ENCODE measurements at places on chromosomes 7 and 10. TPM values are rescaled to one million over a fixed set of nuclear protein-coding genes. Genes with fewer than 3 reads are reported as not detected.
A peak's percentile ranks its signal among the peaks of the same experiment; 100 is the strongest.

DNA sequence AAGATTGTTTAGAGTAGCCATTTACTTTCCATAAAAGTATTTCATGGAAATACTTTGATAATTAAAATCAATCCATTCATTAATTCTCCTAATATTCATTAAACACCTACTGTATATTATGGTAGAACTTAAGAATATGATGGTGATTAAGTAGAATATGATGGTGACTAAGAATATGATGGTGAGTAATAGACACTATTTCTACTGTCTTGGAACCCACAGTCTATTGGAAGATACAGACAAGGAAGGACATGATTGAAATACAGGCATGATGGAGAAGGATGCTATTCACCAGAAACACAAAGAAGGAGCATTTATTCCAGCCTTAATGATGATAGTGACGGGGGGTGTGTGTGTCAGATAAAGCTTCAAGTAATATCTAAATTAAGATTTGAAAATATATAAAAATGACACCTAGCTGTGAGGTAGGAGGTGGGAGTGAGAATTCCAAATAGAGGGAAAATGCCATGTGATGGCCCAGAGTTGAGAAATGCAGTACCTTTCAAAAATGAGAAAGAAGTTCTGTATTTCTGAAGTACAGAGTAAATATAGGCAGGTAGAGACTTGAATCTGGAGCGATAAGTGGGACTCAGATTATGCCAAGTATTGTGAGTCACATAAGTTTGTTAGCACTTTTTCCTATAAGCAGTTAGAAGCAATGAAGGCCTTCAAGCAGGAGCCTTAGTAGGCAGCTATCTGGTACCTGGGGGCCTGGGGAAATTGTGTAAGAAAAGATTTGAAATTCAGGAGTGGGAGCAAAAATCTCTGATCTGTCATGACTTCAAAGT lies 12.5 kb upstream of the CDK13 start:
- H3K36me3 ChIP-seq, result no peaks in the 10 kb centered on the region
- no peaks in the 10 kb centered on the region for H3K4me1 ChIP-seq
- H3K27me3 ChIP-seq, result peaks cover 2% of the 10 kb centered on the region
- H3K27ac ChIP-seq, result no peak overlapping the region
- DNase-seq, result no peak

DNA sequence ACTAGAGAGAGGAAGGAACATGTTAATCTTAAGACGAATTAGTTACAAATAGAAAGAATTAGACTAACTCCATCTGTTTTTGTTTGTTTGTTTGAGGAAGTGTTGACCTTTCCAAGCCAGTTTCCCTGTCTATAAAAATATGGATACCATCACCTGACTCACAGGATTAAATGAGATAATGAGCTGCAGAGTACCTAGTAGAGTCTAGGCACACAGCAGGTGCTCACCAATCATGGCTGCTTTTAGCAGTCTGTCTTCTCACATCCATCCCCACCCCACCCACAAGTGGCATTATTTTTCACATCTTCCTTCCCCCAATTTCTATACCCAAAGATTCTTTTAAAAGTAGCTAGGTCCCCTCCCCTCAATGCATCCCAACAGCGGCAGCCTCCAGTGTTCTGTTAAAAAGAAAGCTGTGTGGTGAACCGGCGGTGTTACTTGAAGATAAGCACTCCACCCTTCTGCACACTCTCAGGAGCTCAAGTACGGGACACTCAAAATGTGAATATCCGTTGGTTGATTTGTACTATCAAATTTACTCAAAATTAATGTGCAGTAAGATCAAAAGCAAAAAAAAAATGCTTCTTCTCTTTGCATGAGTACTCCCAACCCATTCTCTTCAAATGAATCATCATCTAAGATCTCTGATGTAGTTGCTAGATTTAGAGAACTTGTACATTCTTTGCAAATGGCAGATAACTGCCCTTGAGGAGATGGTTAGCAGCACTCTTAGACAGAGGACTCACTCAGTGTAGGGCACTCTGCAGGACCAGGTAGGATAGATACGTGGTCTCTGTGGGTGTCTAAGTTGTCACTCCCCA lies 145.4 kb upstream of the ASAH2 start:
- no peaks in the 10 kb centered on the region for H3K36me3 ChIP-seq
- H3K4me3 ChIP-seq, result no peak overlapping the region
- no peak for DNase-seq
- no peaks in the 10 kb centered on the region for H3K27me3 ChIP-seq
- no peaks in the 10 kb centered on the region for H3K4me1 ChIP-seq

DNA sequence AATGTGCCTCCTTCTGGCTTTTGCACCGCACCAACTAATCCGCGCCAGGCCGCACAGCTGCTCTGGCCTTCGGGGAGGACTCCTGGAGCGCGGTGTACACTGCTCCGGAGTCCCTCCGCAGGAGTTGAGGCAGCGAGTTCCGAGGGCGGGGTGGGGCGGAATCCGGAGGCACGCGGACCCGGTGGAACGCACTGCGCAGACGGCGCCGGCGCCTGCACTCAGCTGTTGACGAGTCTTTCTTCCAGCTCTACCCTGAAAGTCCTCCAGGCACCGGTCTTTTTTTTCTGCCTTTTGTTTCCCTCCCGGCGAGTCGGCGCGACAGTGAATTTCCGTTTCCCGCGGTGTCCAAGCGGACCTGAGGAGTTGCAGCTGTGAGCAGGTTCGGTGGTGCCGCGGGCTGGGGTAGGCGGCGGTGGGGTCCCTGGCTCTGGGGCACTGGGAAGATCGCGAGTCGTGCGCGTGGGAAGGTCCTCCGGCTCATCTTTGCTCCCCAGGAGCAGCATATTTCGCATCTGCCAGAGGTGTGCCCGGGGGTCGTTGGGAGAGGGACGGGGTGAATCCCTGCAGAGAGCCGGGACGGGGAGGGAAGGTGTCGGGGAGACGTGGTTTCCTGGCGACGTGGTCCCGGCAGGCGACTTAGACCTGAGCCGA lies 44.1 kb downstream of the SFTPD start:
- peaks cover 11% of the 10 kb centered on the region for H3K27me3 ChIP-seq
- H3K4me1 ChIP-seq, result no peaks in the 10 kb centered on the region
- H3K36me3 ChIP-seq, result no peaks in the 10 kb centered on the region
- no peak for DNase-seq
- H3K4me3 ChIP-seq, result peak overlapping the region; percentile 60
- no peak overlapping the region for H3K27ac ChIP-seq

GRCh38 chr10:127157506-127158200 lies 38.7 kb downstream of the INSYN2A start:
- H3K4me1 ChIP-seq, result 0 out of 2 replicates have a peak, but pooled peaks cover 3% of the 10 kb centered on the region
- no peaks in the 10 kb centered on the region for H3K36me3 ChIP-seq
- H3K27me3 ChIP-seq, result no peaks in the 10 kb centered on the region
- no peak overlapping the region for H3K4me3 ChIP-seq
- DNase-seq, result no peak

SLC39A12 gene
- total RNA-seq, result not detected

DNA sequence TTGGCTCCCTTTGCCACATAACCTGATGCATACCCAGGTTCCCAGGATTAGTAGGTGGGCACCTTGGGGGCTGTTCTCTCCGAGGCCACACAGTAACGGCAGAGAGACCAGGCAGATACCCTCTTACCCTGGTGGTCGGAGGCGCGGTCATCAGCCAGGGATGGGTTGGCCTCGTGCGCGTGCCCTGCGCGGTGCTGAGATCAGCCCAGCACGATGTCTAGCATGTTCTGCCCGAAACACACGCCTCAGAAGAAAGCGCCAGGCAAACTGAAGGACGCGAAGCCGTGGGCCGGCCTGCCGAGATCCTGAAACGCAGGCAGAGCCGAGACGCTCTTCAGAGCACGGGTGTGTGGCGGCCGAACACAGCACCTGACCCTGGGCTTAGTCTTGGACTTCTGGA lies 34.7 kb upstream of the CFAP46 start:
- no peaks in the 10 kb centered on the region for H3K36me3 ChIP-seq
- H3K4me3 ChIP-seq, result no peak overlapping the region
- H3K4me1 ChIP-seq, result peaks cover 5% of the 10 kb centered on the region
- no peaks in the 10 kb centered on the region for H3K27me3 ChIP-seq
- no peak overlapping the region for H3K27ac ChIP-seq

Measured in Panc1 (cell line).